Activated naive CD8-positive, alpha-beta T cell treated with anti-CD3 and anti-CD28 coated beads, Interleukin-2, amount 10 ng/mL, durations not matched to agents 7 days and 5 days (primary cell): ENCODE measurements at places on chromosomes 11 and 22.

DNA sequence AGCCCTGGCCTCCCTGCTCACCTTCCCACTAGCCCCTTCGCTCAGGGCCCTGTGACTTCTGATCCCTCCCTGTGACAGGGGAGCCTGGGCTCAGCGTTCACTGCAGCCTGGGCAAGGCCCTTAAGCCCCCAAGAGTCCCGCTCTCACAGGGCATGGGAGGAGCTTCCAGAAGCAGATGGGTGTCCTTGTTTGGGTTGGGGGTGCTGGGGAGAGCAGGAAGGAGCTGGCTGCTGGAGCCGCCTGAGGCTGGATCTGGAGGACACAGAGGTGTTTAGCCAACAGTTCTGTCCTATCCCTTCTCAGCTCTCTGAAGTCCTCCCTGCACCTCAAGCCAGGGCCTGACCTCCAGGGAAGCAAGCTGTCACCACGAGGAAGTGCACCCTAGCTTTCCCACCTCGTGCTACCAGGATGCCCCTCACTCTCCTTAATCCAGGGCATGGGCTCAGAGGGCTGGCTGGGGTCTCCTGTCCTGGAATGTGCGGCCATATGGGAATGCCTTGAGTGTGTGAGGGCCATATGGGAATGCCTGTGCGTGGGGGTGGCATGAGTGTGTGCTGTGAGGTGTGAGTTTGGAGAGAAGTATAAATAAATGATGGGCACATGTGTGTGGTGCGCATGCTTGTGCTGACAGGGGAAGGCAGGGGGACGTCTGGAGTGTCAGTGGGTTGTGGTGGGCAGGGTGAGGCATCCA, 25.0 kb upstream of the TUB start:
- no peak for DNase-seq

- DNase-seq: no peak
Measured at GRCh38 chr11:19598456-19598855, 114.2 kb upstream of the NAV2 start.

GRCh38 chr11:77151804-77152509, 23.9 kb downstream of the MYO7A start:
- peak; percentile 83 for DNase-seq

GRCh38 chr11:110525883-110526282, 96.1 kb downstream of the FDX1 start:
- no peak for DNase-seq

- no peak for DNase-seq
Measured at GRCh38 chr11:26665946-26666345, 55.9 kb downstream of the SLC5A12 start.

GRCh38 chr22:20899827-20900423, 17.3 kb upstream of the CRKL start:
- no peak for DNase-seq

DNA sequence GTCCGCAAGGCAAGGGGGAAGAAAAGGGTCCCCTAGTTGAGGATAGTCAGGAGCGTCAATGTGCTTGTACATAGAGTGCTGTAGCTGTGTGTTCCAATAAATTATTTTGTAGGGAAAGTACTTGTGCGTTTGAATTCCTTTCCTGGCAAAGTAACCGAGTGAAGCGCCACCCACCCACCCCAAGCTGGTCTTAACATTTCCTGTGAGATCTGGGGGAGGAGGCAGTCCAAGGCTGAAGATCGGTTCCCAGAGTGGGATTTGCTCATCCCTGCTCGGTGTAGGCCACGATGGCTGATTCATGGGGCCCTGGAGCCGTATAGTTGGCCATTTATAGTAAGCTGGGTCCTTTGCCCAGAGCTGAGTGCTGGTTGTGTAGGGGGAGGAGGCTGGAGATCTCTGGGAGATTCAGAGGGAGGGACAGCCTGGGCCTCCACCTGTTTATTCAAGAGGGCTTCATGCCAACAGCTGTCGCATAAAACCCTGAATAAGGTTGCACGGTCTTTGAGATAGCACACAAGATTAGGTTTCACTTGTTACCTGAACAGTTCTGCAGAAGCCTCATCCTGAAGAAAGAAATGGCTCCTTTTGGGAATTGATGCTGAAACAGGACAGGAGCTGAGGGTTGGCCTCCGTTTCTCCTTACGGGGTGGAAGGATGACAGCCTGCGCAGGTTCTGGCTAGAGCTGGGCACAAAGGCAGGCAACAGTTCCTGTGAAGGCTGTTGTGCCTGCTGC, 2.4 kb downstream of the ATF4 start:
- no peak for DNase-seq
